Endothelial cell of umbilical vein (primary cell): ENCODE measurements at places on chromosomes 11 and 22.

DNA sequence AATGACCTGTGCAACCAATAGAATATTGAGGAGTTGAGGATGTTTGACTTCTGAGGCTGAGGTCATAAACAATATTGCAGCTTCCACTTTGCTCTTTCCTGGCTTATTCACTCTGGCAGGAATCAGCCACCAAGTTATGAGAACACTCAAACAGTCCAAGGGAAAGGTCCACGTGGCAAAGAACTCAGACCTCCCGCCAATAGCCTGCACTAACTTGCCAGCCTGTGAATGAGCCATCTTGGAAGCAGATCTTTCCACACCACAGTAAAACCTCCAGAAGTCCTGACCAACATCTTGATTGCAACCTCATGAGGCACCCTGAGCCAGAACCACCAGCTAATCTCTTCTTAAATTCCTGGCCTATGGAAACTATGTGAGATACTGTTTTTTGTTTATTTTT is 22.7 kb upstream of the PICALM start:
- DNase-seq: no peak

GRCh38 chr22:41340357-41340756 is 39.0 kb downstream of the ZC3H7B start:
- no peak for DNase-seq

GRCh38 chr11:95337175-95337957 is 106.4 kb upstream of the SESN3 start:
- DNase-seq: peak; percentile 53

GRCh38 chr11:111694851-111695250 is 71.3 kb downstream of the PPP2R1B start:
- DNase-seq: peak; percentile 26

DNA sequence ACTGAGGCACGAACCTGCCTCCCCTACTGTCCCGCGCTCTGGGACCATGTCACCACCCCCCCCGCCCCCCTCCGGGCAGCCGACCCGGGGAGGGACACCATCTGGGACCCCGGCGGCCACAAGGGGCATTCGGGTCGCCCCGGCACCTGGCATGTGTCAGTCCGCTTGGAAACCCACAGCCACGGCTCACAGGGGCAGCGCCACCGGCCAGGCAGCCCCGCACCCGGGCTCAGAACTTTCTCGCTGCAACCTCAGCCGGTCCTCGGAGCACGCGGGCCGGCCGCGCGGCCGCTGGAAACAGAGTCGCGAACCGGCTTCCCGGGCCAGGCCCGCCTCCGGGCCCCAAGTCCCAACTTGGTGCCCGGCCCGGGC is 159.9 kb upstream of the GRK3 start:
- no peak for DNase-seq

- DNase-seq: no peak
Observed at GRCh38 chr11:48093795-48094642, 113.7 kb downstream of the PTPRJ start.

GRCh38 chr11:117513666-117514065 is 186.0 kb downstream of the CEP164 start:
- no peak for DNase-seq

DNA sequence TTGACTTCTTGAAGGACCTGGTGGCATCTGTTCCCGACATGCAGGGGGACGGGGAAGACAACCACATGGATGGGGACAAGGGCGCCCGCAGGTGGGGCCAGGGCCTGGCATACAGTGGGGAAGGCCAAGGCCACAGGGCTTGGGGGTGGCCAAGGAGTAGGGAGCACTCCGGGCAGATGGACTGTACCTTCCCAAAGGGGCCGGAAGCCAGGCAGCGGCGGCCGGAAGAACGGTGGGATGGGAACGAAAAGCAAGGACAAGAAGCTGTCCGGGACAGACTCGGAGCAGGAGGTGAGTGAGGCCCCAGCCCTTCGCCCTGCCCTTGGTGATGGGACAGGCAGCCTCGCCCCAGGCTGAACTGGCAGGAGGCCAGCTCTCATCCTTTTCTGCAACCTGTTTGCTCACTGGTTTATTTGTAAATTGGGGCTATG is 1.2 kb downstream of the DRAP1 start:
- DNase-seq: no peak
